ENCODE measurements at places on chromosomes 1 and 21.

- DNase-seq, result peak; percentile 24
Measured at GRCh38 chr1:47587891-47588582, 150.2 kb downstream of the FOXD2 start.

DNA sequence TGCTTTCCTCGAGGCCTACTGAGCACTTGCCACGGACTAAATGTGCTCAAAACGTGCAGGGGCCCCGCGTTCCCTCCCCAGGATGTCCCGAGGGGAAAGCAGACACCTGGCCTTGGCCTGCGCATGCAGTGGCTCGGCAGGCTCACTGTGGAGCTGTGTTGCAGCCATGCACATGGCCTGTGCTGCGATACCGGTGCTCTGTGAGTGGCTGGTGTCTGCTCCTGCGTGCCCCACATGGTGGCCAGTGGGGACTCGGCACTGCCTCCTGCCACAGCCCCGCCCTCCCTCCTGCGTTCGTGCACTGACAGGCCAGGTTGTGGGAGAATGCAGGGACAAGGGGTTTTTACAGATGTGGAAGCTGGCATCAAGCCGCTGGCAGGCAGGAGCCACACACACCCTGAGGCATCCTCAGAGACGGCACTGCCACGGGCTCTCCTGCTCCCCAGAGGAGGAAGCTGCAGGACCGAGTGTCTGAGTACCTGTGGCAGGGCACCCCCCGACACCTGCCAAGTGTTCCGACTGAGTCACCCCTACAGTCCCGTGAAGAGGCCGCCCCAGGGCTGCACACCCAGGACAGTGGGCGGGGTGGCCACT lies 16.9 kb upstream of the PTTG1IP start:
- no peak for DNase-seq

- no peak for DNase-seq
Measured at GRCh38 chr1:167289075-167289442, 68.4 kb downstream of the POU2F1 start.

- peak; percentile 41 for DNase-seq
Measured at GRCh38 chr1:151371370-151372057, 991 bp downstream of the SELENBP1 start.

DNA sequence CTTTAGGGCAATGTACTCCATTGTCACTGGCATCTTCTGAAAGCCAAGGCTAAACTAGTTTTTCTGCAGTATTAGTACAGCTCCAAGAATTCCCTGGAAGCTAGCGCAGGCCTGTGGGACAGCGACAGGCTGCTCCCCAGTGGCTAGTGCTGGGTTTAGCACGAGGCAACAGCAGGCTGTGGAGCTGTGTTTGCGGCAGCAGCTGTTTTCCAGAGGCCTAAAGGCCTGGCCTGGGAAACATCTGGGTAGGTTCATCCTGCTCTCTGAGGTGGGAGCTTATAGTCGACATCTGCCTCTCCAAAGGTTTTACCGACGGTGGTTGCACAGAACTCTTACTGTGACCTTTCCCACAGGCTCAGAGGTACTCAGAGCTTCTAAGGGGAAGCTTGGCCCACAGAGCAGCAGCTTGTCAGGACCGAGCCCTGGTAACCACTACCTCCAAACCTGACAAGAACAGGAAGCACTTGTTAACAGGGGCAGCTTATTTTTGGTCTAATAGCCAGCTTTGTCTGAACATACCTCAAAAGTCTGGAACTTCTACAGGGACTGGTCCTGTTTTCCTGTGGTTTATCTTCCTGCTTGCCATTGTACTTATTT lies 17.2 kb downstream of the CC2D1B start:
- peak; percentile 46 for DNase-seq

DNA sequence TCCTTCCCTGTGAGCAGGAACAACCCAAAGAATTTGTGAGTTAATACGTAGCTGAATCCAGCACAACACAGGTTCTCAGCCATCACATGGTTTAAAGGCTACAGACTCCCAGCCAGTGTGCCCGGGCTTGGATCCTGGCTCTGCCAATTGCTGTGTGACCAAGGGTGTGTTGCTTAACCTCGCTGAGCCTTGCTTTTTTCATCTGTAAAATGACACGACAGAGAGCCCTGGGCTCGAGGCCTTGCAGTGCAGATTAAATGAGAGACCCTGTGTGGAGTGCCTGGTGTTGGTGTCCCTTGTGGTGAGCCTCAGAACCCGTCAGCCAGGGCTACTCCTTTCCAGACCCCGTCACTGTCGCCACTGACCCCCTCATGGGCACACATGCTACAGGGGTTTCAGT lies 39.4 kb downstream of the CHAF1B start:
- no peak for DNase-seq

- no peak for DNase-seq
Measured at GRCh38 chr1:31931593-31932225, 6.5 kb downstream of the PTP4A2 start.

- no peak for DNase-seq
Measured at GRCh38 chr1:212621043-212621948, 12.7 kb downstream of the ATF3 start.

DNA sequence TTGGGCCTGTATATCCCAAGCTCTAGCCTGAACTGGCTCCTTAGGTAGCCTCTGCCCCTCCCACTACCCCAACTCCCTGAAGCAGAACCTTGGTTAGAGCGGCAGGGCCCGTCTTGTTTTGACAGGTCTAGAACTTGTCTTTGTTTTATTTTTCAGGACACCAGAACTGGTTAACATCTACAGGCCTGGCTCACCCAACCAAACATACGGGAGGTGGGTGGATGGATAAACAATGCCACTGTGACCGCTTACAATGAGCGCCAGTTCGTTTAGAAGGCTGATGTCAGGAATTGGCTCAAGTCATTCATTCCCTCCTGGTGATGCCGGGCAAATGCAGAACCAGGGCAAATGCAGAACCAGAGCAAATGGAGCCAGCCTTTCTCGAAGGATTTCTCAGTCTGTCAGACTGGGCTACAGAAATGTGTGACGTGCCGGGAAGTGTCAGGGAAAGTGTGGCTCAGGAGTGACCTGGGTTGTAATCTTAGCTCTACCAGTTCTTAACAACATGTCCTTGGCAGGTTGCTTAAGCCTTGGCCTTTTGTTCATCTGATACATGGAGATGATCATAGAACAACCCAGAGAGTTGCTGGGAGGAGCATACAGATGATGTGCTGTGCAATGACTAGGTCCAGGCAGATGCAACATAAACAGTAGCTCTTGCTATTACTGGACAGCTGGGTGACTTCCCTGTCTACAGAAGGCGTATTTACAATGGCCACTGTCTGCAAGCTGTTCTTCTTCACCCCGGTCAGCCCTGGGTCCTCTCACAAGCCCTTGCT lies 30.5 kb upstream of the BTG2 start:
- no peak for DNase-seq

GRCh38 chr1:228927946-228928898 lies 192.9 kb downstream of the RHOU start:
- DNase-seq, result no peak

DNA sequence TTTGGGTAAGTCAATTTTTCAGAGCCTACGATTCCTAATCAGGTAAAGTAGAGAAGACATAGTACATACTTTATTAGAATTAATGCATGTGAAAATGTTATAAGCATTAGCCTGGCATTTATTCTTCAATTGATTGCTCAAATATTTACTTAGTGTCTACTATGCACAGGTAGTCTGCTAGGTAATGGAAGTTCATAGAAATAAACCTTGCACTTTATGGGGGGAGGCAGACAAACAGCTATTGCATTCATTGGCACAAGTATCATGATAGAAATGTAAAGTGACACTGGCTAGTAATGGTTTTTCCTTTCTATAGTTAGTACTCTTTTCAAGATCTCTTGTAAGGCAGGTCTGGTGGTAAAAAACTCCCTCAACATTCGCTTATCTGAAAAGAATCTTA lies 44.9 kb downstream of the ZNHIT6 start:
- no peak for DNase-seq

- no peak for DNase-seq
Measured at GRCh38 chr1:115832651-115833050, 8.3 kb downstream of the NHLH2 start.

DNA sequence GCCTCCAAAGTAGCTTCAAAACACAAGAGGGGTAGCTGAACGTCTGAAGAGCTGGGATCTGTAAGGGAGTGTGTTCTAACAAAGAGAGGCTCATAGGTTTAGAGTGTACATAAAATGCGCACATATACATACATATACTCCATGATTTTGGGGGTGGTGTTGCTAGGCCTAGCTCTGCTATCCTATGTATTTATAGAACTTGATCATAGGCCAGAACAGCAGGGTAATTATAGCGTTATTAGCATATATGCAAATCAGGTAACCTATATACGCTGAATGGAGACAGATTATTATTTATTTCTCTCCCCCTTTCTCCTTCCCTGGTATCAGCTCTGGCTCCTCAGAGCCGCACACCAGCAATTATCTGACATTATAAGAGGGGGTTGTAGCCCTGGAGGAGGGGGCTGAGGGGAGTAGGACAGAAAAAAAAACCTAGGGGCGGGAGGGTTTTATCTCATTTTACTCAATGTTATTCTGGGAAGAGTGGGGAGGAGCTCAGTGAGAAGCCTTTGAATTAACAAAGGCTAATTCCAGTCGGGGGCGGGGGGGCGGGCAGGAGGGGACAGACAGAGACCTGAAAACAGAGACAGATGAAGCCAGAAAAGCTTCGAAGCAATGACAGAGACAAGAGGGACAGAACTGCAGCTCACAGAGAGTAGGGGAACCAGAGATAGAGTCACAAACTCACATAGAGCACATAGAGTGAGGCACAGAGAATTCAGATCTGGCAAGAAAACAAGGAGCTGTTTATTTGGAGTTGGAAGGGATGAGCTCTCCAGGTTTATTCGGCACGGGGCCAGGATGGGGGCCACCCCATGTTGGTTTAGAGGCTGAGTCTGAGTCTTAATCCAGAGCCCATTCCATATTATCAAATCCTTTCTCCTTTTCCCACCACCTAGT lies 63.0 kb downstream of the RHBG start:
- DNase-seq, result no peak

DNA sequence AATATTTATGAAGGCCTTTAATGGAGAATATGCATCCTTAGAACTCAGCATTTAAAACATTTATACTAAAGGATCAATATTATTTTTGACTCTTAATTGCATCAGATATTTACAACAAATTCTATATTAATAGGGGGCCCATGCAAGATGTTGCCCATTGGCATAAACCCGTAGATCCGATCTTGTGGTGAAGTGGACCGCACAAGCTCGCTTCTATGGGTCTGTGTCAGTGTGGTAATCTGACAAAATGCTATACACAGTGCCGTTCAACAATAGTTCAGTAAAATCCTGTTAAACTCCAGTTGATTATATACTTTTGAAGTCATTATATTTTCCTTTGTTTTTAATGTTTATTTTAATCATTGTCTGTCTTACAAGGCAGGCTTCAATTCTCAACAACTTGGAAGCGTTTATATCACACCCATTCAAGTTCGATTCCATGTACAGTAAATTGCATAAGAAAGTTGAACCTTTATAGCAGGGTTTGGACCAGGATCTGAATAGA lies 809.2 kb downstream of the USP25 start:
- DNase-seq, result no peak

DNA sequence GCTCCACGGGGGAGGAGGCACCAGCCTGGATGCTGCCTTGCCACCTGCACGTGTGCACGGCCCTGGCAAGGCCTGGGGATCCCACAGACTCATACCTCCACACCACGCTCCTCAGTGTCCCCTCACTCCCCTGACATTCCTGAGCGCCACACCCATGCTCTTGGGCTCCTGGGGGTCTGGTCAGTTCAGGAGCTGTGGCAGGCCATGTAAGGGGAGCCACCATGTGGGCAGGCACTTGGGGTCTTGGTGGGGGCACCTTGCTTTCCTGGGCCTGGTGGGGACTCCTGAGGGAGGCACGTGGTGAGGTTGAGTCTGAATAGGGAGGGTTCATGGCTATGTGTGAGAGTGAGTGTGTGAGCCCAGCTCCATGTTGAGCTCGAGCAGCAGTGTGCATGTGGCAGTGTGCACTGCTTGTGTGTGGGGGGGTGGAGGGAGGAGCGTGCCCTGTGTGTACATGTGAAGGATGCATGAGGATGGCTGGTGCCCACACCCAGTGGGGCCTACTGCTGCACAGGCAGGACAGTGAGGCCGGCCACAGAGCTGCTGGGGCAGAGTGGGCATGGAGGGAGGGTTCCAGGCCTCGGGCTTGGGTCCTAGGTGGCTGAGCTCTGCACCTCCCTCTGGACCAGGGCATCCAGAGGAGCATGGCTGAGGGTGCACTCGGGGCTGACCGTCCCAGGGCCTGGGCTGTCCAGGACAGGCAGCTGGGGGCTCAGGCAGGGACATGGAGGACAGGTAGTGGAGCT lies 1.6 kb downstream of the GJC2 start:
- DNase-seq, result no peak

GRCh38 chr1:176765608-176766007 lies 302.6 kb downstream of the PAPPA2 start:
- DNase-seq, result no peak

DNA sequence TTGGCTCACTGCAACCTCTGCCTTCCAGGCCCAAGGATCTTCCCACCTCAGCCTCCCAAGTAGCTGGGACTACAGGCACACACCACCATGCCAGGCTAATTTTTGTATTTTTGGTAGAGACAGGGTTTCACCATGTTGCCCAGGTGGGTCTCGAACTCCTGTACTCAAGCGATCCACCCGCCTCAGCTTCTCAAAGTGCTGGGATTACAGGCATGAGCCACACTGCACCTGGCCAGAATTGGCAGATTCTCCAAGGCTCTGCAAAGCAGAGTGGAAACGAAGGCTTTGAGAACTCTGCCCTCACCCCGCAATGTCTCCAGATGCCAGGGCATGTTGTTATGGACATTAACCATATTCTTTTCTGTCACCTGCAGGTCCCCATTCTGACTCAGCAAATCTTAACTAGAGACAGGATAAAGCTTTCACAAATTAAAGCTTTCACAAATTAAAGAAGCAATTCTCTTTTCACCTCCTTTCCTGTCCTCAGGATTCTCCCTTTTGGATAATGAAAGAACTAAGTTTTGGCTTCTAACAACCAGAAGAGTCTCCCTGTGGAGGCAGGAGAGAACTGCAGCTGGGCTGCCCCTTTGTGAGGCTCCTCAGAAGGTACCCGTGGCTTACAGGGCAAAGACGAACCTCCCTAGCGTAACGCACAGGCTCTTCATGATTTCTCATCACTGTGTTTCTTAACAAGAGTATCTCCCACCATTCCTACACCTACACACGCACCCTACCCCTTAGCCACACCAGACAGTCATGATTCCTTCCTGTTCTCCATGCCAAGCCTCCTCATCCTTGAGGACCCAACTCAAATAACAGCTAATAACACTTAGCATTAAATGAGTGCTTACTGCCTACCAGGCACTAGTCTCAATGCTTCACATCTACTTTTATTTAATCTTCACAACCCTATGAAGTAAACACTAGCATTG lies 29.8 kb downstream of the GPA33 start:
- DNase-seq, result no peak

DNA sequence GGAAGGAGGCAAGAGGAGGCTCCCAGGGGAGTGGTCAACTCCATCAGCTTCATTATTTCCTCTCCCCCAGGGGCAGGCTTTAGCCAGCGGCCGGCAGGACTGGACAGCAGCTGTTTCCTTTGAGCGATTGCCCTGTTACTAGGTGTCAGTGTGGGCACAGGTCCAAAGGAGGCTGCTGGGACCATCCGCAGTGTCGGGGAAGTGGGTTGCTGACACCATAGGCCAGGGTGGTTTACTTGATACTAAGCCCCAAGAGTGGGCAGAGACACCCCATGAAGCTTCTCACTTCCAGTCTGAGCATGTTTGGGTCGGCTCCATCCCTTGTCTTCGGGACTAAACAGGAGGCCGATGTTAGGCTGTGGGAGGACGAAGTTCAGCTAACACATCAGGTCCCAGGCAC lies 63.6 kb downstream of the KAZN start:
- DNase-seq, result no peak

GRCh38 chr21:28738882-28739281 lies 253.8 kb downstream of the LTN1 start:
- no peak for DNase-seq

Measured in NCI-H2171 (cell line).